ENCODE measurements at places on chromosomes 13 and 19. TPM values are rescaled to one million over a fixed set of nuclear protein-coding genes. Genes with fewer than 3 reads are reported as not detected.

ATP4B gene
- not detected for total RNA-seq

TCF3 gene
- 262 TPM for total RNA-seq

ZNF554 gene
- total RNA-seq = 1.7 TPM

TMPRSS9 gene
- not detected for total RNA-seq

RGL3 gene
- not detected for total RNA-seq

CGB2 gene
- total RNA-seq = not detected

ZNF616 gene
- total RNA-seq = 3.3 TPM

KIRREL2 gene
- total RNA-seq = not detected

NAPSA gene
- 18.2 TPM for total RNA-seq

MATK gene
- total RNA-seq = 1.6 TPM

ZNF541 gene
- 0.08 TPM for total RNA-seq

ZNF790 gene
- 2.9 TPM for total RNA-seq

GPI gene
- total RNA-seq = 389 TPM

TMEM59L gene
- total RNA-seq = not detected

SHISA7 gene
- not detected for total RNA-seq

PEG3 gene
- total RNA-seq = 0.33 TPM

CCDC8 gene
- total RNA-seq = 0.15 TPM

B3GNT3 gene
- not detected for total RNA-seq

FFAR1 gene
- 0.43 TPM for total RNA-seq

LGALS14 gene
- total RNA-seq = 4.9 TPM

TGDS gene
- 11.2 TPM for total RNA-seq

SPTBN4 gene
- 0.18 TPM for total RNA-seq

ZNF562 gene
- 14.8 TPM for total RNA-seq

OR10H1 gene
- total RNA-seq = not detected

F10 gene
- total RNA-seq = not detected

SIGLEC12 gene
- not detected for total RNA-seq

NLRP5 gene
- total RNA-seq = not detected

SPIB gene
- total RNA-seq = 90.7 TPM

TEX26 gene
- total RNA-seq = not detected

KLK10 gene
- total RNA-seq = not detected

ANKRD27 gene
- total RNA-seq = 42.2 TPM

MBD3L1 gene
- total RNA-seq = not detected

KXD1 gene
- total RNA-seq = 111 TPM

PCSK4 gene
- 0.90 TPM for total RNA-seq

SIX5 gene
- total RNA-seq = 10.1 TPM

HMGB1 gene
- total RNA-seq = 591 TPM

ZSCAN1 gene
- total RNA-seq = not detected

F2RL3 gene
- 0.74 TPM for total RNA-seq

Measured in GM12878 (cell line).